ENCODE measurements at places on chromosomes 2 and 18.

DNA sequence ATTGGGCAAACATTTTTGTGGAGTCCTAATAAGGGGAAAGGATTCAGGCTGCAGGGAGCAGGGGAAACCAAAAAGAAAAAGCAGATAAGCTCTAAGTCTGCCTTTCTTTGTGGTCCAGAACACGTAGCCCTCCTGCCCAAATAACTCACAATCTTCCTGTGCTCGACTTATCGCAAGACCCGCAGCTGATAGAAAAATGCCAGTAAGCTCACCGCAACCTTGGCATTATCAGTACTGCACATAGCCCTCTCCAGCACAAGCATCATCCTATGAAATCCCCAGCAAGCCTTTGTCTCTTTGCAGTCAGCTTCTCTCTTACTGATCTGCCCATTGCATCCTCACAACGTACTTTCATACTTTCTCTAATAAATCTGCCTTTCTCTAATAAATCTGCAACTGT lies 202.4 kb upstream of the HNRNPA3 start:
- DNase-seq = no peak

GRCh38 chr2:114616-115015 lies 68.3 kb upstream of the FAM110C start:
- DNase-seq = no peak

DNA sequence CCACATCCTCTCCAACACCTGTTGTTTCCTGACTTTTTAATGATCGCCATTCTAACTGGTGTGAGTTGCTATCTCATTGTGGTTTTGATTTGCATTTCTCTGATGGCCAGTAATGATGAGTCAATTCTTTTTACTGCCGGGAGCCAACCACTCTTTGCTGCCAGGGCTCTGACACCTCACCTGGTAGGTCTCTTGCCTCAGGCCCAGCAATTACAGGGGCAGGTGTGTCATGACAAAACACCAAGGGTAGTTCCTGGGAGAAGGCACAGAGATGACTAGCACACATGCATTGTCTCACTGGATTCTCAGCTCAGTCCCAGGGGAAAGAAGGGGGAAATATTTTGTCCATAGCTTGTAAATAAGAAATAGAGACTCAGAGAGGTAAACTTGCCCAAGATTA lies 122.3 kb downstream of the CHST9 start:
- DNase-seq = no peak

GRCh38 chr2:29317801-29318485 lies 202.7 kb downstream of the CLIP4 start:
- no peak for DNase-seq

GRCh38 chr2:186426153-186427016 lies 59.7 kb upstream of the ZC3H15 start:
- DNase-seq = no peak

DNA sequence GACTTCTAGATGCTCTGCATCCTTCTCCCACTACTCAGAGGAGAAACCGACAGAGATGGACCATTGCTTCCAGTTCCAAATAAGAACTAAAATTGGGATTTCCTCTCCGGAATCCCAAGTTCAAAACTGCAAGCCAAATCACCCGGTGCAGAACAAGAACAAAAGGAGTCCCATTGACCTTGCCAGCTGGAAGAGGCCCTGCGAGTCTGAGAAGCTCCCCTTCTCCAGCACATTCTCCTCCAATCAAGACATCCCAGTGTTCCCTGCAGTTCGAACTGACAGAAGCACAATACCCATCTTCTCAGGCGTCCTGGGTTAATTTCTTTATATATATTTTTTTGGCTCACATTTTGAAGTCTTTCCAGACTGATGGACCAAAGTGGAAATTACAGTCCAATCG lies 195.3 kb upstream of the MEIS1 start:
- DNase-seq = no peak
